ENCODE measurements at places on chromosomes 3 and 15.

GRCh38 chr15:77414789-77415442, 5.0 kb downstream of the PEAK1 start:
- no peak overlapping the region for H3K4me3 ChIP-seq
- peaks cover 12% of the 10 kb centered on the region for H3K4me1 ChIP-seq
- ATAC-seq, result no peak
- no peak overlapping the region for H3K27ac ChIP-seq
- H3K36me3 ChIP-seq, result no peaks in the 10 kb centered on the region
- no peaks in the 10 kb centered on the region for H3K27me3 ChIP-seq

GRCh38 chr15:68651916-68652525, 73.2 kb downstream of the CORO2B start:
- no peak overlapping the region for H3K27ac ChIP-seq
- H3K36me3 ChIP-seq, result no peaks in the 10 kb centered on the region
- H3K4me1 ChIP-seq, result no peaks in the 10 kb centered on the region
- ATAC-seq, result no peak
- H3K27me3 ChIP-seq, result no peaks in the 10 kb centered on the region

- peaks cover 43% of the 10 kb centered on the region for H3K36me3 ChIP-seq
- no peaks in the 10 kb centered on the region for H3K27me3 ChIP-seq
- no peak for ATAC-seq
- no peak overlapping the region for H3K27ac ChIP-seq
- no peak overlapping the region for H3K4me3 ChIP-seq
These were observed 35.1 kb upstream of the CSPG5 start for GRCh38 chr3:47613722-47614121.

- ATAC-seq, result no peak
- H3K27ac ChIP-seq, result no peak overlapping the region
- no peaks in the 10 kb centered on the region for H3K36me3 ChIP-seq
- H3K27me3 ChIP-seq, result no peaks in the 10 kb centered on the region
- no peak overlapping the region for H3K4me3 ChIP-seq
These were observed 42.8 kb upstream of the ARHGEF3 start for GRCh38 chr3:56844536-56844935.

DNA sequence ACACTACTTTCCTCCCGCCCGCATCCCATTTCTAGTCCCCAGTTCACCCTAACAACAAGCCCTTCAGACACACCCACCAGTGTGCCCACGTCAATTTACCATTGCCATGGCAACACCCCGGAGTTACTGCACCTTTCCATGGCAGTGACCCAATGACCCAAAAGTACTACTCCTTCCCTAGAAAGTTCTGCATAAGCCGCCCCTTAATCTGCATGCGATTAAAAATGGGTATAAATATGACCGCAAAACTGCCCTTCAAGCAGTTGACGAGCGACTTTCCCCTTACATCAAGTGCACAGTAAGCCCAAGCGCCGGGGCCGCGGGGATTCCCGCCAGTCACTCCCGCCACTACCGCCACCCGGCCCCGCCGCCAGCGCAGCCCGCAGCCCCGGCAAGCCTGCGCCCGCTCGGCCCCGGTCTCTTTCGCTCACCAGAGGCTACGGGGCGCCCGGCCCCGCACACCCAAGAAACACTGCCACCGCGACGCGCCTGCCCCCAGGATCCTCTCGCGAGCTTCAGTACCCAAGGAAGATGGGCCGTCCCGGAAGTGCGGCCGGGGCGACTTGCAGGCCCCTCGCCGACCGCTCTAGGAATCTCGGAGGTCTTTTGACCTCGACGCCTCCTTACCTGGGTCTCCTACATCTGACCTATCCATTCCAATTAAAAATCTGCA, 27.2 kb upstream of the ZNF502 start:
- no peak overlapping the region for H3K27ac ChIP-seq
- H3K36me3 ChIP-seq, result no peaks in the 10 kb centered on the region
- peaks cover 4% of the 10 kb centered on the region for H3K4me1 ChIP-seq

DNA sequence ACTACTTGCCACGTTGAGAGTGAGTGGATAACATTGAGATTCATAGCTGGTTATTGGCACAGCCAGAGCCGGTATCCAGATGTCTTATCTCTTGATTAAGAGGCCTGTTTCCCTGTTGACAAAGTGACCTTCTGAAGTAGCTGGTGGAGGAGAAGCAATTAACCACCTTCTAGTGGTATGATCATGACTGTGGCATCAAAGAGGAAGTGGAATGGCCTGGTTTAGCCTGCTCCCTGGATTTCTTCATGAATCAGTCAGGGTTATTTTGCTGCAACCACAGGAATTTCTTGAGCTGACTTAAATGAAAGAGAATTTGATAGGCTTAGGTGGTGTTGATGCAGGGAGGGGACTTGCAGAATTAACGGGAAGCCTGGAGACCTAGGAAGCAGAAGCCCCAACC, 398.3 kb downstream of the MFSD1 start:
- no peak for ATAC-seq
- no peaks in the 10 kb centered on the region for H3K36me3 ChIP-seq
- H3K4me1 ChIP-seq, result no peaks in the 10 kb centered on the region
- no peak overlapping the region for H3K27ac ChIP-seq
- H3K4me3 ChIP-seq, result no peak overlapping the region
- H3K27me3 ChIP-seq, result peaks cover 12% of the 10 kb centered on the region

DNA sequence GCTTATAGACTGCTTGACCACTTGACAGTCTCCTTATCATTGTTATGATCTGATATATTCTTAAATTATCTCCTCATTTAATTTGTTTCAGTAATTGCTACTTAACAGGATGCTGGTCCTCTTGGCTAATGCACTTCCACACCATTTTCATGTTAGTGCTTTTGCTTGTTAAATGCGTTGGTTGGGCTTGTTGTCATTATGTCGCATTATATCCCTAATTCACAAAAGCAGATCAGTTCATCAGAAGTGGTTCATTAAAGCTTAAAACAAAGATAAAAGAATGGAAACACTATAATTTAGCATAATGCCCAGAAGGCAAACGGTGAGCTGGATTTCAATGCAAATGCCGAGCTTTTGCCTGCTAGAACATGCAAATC, 17.1 kb upstream of the EHHADH start:
- no peaks in the 10 kb centered on the region for H3K4me1 ChIP-seq
- ATAC-seq, result no peak
- H3K4me3 ChIP-seq, result no peak overlapping the region
- peaks cover 37% of the 10 kb centered on the region for H3K27me3 ChIP-seq
- no peaks in the 10 kb centered on the region for H3K36me3 ChIP-seq

GRCh38 chr15:62900071-62900802, 142.3 kb upstream of the TPM1 start:
- no peak for ATAC-seq
- H3K36me3 ChIP-seq, result no peaks in the 10 kb centered on the region
- no peak overlapping the region for H3K4me3 ChIP-seq
- H3K4me1 ChIP-seq, result no peaks in the 10 kb centered on the region
- peaks cover 8% of the 10 kb centered on the region for H3K27me3 ChIP-seq
- no peak overlapping the region for H3K27ac ChIP-seq

DNA sequence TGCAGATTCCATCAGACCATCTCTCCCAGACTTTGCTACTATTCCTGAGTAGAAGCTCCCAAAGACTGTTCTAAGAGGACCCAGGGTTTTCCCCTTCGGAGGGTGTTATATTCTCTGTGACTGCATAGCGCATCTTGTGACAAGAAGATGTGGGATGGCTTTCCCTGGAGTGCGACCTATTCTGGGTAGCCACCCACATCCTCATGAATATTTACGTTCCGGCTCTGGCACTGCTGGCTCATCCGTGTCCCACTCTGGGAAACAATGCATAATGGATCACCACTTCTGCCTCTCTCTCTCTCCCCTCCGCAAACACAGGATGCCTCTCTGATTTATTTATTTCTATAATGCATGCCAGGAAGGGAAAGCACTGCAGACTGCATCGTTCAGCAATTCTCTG, 166.1 kb downstream of the PYDC2 start:
- H3K36me3 ChIP-seq, result no peaks in the 10 kb centered on the region
- no peaks in the 10 kb centered on the region for H3K27me3 ChIP-seq
- H3K27ac ChIP-seq, result no peak overlapping the region
- H3K4me1 ChIP-seq, result no peaks in the 10 kb centered on the region
- ATAC-seq, result no peak
- no peak overlapping the region for H3K4me3 ChIP-seq

- H3K36me3 ChIP-seq, result peaks cover 22% of the 10 kb centered on the region
- peak overlapping the region; percentile 45 for H3K27ac ChIP-seq
- H3K4me3 ChIP-seq, result peak overlapping the region; percentile 25
- no peaks in the 10 kb centered on the region for H3K4me1 ChIP-seq
- H3K27me3 ChIP-seq, result no peaks in the 10 kb centered on the region
- peak; percentile 59 for ATAC-seq
These were observed 36.0 kb downstream of the TM2D3 start for GRCh38 chr15:101615986-101616848.

DNA sequence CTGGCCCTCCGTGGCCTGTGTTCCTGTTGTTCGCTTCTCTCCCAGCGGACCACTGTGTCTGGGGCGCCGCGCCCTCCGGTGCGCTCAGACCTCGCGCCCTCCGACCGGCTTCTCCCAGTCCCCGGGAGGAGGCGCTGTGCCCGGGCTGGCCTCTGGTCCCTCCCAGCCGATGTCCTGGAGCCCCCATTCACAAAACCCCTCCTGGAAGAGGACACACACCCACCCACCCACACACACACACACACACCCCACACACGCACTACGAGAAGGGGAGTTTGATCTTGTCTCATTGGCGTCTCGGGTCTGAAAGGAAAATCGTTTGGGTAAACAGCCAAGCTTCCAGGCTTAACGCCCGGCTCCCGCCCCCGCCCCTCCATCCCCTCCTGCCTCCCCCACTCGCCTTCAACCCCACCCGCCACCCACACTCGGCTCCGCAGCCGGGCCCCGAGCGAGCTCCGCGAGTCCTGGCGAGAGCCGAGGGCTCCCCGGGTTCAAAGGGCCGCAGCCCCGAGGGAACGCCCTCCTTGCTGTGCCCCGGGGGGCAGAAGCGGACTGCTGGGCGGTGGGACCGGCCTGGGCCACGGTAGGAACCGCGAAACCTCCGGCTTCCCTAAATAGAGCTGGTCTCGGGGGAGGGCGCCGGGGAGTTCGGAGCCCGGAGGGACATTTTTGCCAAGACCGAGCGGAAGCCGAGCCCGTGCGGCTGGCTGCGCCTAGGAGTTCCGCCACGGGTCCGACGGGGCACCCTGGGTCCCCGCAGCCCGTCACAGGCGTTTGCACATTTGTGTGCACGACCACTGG, 23.6 kb downstream of the NR2F2 start:
- H3K4me1 ChIP-seq, result peaks cover 9% of the 10 kb centered on the region
- no peak for ATAC-seq
- H3K27ac ChIP-seq, result no peak overlapping the region

DNA sequence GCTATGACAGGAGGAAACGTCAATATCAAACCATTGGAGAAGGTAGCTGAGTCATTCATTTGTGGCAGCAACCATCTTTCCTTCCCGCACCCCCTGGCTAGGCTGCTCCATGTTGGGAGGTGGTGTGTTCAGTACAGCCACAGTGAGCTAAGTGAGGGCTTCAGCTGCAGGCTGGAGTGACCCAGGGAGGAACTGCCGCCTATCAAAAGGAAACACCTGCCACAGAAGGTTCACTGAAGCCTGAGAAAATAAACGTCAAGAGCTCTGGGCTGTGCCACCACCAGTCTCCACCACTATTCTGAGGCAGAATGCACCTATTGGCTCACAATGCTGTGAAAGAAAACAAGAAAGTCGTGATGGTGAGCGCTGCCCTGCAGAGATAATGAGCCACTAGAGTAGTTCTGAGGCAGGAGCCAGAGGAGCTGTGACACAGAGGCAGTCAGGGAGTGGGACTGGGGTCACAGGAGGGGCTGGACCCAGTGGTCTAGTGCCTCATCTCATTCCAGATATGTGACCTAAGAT, 34.8 kb upstream of the CD47 start:
- H3K4me3 ChIP-seq, result peak overlapping the region; percentile 91
- H3K4me1 ChIP-seq, result peaks cover 53% of the 10 kb centered on the region
- peak; percentile 46 for ATAC-seq
- H3K27ac ChIP-seq, result peak overlapping the region; percentile 97

- H3K36me3 ChIP-seq, result peaks cover 5% of the 10 kb centered on the region
- H3K4me3 ChIP-seq, result peak overlapping the region; percentile 26
- H3K4me1 ChIP-seq, result peaks cover 48% of the 10 kb centered on the region
- peak; percentile 13 for ATAC-seq
- no peaks in the 10 kb centered on the region for H3K27me3 ChIP-seq
- H3K27ac ChIP-seq, result peak overlapping the region; percentile 79
These were observed 96.4 kb downstream of the FNDC3B start for GRCh38 chr3:172135820-172136219.

- ATAC-seq, result no peak
- no peaks in the 10 kb centered on the region for H3K4me1 ChIP-seq
- H3K27ac ChIP-seq, result no peak overlapping the region
These were observed 468.4 kb downstream of the C3orf38 start for GRCh38 chr3:88618021-88618645.

DNA sequence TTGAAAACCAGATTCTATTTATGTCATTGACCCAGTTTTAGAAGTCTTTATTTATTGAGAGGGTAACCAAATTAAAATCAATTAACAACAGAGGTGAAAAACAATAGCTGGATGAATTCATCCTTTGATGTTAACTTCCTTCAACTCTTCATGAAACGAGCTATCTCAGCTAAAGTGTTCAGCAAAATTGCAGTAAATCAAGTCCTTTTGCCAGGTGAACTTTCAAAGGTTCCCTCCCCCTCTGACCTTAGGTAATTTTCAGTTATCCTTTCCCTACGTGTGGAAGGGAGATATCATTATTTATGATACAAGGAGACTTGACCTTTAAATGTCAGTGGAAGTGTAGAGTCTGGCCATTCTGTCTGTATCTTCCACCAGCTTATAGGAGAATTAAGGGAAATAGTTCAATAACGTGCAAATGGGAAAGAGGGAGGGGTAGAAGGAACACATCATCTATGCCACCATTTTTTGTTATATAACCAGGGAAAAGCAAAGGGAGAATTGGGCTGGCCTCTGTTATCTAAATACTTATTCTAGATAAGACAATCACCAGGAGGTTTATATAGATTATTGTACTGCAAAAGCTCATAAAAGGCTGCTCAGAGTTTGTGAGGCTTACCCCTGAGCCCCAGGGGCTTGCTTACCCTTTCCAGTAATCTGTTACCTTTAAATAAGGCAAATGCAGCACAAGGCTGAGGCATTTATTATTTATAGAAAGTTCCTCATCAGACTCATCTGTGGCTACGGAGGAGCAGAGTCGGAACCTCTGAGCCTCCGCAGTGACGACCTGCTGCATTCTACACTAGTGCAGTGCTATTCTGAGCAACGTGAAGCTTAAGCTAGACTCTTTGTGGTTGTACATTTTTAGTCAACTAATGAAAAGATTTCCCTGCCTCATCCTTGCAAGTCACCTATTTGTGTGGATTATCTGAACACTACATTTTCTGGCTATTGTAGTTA, 97.7 kb upstream of the ZBED2 start:
- H3K27ac ChIP-seq, result peak overlapping the region; percentile 14
- ATAC-seq, result no peak
- no peaks in the 10 kb centered on the region for H3K27me3 ChIP-seq
- H3K4me1 ChIP-seq, result peaks cover 27% of the 10 kb centered on the region
- H3K36me3 ChIP-seq, result peaks cover 3% of the 10 kb centered on the region
- no peak overlapping the region for H3K4me3 ChIP-seq

DNA sequence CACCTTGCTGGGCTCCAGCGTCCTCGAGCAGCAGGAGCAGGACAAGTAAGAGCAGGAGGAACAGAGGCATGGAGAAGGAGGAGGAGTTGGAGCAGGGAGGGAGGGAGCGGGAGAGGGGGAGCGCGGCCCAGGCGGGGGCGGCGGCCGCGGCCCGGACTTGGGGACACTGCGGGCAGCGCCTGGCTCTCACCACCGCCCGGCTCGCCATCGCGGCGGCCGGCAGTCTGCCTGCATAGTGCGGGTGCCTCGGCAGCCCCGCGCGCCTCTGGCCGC, 440 bp downstream of the DCBLD2 start:
- peaks cover 9% of the 10 kb centered on the region for H3K27me3 ChIP-seq
- H3K4me1 ChIP-seq, result peaks cover 9% of the 10 kb centered on the region
- no peaks in the 10 kb centered on the region for H3K36me3 ChIP-seq
- ATAC-seq, result peak; percentile 18
